Natural killer cell (primary cell): ENCODE measurements at places on chromosomes 1 and 21. TPM values are rescaled to one million over a fixed set of nuclear protein-coding genes. Genes with fewer than 3 reads are reported as not detected.

DNA sequence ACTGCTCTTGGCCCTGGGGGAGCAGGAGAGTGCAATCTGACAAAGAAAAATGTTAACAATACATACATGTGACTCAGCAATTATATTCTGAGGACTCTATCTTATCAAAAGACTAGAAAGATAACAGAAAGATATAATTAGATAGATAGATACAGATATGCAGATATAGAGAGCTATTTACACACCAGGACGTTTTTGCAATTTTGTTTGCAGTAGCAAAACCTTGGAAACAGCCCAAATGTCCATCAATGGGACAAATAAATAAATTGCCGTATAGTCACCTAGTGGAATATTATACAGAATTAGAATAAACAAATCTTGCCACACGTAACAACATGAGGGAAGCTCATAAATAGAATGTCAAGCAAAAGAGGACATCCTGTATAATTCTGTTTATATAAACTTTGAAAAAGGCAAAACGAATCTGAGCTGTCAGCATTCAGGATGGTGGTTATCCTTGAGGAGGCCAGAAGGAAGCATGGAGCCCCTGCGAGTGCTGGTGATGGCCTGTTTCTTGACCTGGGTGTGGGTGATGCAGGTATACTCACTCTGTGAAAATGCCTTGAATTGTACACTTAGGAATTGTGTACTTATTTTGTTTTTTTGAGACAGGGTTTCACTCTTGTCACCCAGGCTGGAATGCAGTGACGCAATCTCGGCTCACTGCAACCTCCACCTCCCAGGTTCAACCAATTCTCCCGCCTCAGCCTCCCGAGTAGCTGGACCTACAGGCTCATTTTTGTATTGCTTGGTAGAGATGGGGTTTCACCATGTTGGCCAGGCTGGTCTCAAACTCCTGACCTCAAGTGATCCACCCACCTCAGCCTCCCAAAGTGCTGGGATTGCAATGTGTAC is 12.8 kb upstream of the TRIM63 start:
- DNase-seq = no peak

The ZBTB7B gene
- 61.2 TPM for total RNA-seq

The WASF2 gene
- total RNA-seq = 153 TPM

The UBXN10 gene
- 3.5 TPM for total RNA-seq

- DNase-seq = no peak
Measured at GRCh38 chr1:97999320-97999719, 78.5 kb upstream of the DPYD start.

The GRIK1 gene
- total RNA-seq = not detected

DNA sequence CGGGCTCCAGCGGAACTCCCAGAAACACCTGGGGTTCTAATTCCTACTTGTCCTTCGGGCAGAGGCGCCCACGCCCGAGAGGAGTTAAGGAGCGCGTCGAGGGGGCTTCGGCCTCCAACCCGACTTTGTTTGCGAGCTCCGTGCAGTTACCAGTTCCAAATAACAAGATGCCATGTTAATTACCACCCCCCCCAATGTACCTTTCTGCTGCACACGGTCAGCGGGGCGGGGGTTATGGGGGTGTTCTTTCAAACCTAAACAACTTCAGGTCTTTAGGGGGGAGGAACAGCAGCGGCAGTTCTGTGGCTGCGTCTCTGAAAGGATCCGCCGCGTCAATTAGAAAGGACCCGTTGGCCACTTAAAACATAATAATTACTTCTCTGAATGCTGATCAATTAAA is 114.8 kb downstream of the PRDM16 start:
- no peak for DNase-seq

GRCh38 chr1:107727866-107728265 is 237.1 kb downstream of the VAV3 start:
- DNase-seq = no peak
